ENCODE measurements at places on chromosomes 7 and 10.
A peak's percentile ranks its signal among the peaks of the same experiment; 100 is the strongest.

GRCh38 chr7:32542595-32542994 lies 47.3 kb downstream of the AVL9 start:
- DNase-seq, result no peak

- DNase-seq, result no peak
Measured at GRCh38 chr10:121974019-121974534, 940 bp downstream of the NSMCE4A start.

GRCh38 chr7:146736446-146737190 lies 620.0 kb downstream of the CNTNAP2 start:
- DNase-seq, result peak; percentile 1

DNA sequence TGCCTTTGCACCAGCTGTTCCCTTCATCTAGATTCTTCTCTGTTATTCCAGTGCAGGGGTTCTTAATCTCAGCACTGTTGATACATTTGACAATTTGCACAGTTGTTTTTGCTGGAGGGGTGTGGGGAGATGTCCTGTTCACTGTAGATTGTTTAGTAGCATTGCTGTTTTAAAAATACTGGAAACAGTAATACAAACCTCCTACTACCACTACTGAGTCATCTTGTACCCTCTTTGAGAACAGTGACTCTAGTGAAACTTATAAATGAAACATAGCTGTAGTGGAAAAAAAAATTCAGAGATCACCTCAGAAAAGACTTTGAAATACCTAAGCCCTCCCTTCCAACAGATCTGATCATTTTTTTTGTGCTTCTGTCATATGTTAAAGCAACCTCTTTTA lies 154.8 kb upstream of the TMEM196 start:
- no peak for DNase-seq

DNA sequence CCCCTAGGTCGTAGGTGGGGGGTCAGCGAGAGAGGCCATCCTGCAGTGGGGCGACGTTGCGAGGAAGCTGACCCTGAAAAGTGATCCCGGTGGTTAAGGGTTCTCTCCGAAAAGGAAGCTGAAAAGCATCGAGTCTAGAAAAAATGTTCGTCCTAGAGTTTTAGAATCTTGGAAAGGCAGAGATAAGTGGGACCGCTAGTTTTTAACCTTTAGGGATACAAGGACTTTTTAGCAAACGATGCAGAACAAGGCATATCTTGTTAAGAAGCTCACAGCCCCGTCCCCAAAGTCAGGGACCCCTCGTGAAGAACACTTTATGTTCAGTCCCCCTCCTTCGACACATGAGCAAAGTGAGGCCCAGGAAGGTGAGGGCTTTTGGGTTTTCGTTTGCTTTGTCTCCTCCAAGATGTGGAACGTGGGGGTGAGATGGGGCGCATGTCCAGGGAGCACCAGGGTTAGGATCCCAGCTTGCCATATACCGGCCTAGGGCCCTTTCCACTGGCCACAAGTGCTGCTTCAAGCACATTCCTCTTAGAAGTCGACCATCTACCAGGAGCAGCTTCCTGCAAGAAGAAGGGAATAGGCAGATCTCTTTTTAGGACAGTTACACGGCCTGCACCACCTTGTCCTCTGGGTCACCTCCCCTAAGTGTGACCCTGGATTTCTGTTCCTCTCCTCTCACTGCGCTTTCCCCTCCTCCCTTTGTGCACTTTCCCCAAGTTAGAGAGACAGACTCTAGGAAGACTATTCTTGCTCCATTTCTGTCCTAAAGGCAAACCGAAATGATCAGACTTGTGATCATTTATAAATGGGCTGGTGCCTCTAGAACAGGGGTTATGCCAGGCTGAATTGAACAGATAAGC lies 969 bp downstream of the SLC35G1 start:
- peak; percentile 34 for DNase-seq

- DNase-seq, result peak; percentile 76
Measured at GRCh38 chr7:139075031-139075652, 34.4 kb downstream of the ZC3HAV1 start.

DNA sequence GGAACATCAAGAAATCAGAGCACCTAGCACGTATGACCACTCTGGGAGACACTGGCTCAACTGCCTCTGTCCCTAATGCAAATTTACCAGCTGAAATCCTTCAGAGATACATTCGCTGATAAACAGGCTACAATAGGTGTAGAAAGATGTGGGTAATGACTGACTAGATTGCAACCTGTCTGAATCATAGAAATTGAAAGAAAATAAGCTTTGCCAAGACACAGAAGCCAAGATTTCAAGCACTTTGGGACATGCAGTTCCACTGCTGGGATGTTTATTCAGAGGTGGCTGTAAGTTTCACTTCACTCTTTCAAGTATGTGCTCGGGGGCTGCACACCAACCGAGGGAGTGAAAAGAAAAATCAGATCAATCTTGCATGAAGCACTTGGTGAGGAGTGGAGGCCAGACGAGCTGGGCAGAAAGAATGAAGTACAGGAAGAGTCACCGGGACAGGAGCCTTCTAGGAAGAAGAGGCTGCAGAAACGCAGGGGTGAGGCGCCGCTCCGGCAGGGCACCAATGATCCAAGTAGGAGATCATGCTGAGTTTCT lies 276.7 kb downstream of the PARD3 start:
- DNase-seq, result no peak

DNA sequence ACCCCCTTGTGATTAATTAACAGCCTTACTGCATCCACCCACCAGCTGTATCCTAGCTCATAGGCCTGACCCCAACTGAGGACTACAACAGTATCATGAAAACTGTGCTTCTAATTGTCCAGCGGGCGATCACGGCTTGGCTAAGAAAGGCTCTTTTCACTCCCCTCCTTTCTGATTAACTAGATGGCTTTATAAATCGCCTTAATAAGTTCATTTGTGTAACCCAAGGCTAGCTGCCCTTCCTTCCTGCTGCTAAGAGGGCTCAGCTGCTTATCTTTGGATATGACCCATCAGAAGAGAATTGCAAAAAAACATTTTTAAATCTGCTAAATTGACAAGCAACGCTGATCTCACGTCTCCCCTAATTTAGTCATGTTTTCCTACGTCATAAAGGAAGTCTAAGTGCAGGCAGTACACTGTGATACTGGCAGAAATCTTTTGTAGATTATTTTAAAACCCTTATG lies 163.0 kb upstream of the LAMB4 start:
- DNase-seq, result no peak

DNA sequence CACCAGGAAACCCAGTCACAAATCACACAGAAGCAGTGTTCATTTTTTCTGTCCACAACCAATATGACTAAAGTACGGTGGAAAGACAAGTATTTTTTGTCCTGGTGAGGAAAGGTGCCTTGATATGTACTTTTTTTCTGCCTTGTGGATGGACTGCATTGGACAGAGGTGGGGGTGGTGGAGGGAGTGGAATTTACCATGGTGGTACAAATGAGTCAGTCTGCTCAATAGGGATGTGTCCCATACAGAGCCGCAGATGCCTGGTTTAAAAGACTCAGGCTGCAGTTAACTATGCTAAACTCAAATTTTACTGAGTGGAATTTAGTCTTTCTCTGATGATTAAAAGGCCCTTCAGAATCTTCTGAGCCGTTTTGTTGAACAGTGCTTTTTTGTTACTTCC lies 674.5 kb upstream of the GALNT17 start:
- no peak for DNase-seq

DNA sequence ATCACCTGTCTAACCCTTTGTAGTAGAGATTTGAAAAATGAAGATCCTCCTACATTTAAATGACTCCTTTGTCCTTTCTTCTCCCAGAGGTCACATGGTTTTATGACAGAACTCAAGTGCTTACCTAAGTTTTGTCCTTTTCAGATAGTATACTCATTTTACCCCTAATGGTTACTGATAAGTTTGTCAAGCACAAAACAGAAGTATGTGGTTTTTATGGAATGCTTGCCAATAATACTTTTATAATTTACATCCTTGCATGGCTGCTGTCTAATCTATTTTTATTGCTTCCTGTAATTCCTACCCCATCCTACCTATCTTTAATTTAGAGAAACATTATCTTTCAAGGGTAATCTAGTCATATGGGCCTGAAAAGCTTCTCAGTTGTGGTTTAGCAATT lies 37.5 kb downstream of the HELLS start:
- peak; percentile 50 for DNase-seq

GRCh38 chr10:70053218-70053840 lies 683 bp downstream of the MACROH2A2 start:
- DNase-seq, result no peak

- DNase-seq, result no peak
Measured at GRCh38 chr7:49513911-49514310, 259.5 kb upstream of the VWC2 start.

DNA sequence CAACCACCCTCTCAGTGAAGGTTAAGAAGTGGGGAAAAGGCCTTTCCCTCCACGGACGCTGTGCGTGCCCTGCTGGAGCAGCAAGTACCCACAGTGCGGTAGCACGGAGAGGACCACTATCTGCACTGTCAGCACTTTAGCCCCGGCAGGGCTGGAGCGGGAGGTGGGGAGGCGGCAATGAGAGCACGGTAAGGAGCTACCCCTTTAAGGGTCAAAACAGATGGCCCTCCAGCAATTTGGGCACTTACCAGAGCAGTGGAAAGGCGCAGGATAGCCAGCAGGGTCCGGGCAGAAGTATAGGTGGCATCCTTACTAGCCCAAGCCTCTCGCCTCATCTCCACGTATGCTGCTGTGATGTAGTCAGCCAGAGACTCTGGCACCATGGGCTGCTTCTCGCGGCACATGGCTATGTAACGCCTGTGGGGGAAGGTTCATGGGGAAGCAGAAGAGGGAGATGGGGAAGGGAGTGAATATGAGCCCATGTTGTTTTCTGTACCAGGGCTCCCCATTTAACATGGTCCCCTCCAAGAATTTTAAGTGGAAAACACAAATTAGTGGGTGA lies 5.2 kb downstream of the COPS6 start:
- no peak for DNase-seq

DNA sequence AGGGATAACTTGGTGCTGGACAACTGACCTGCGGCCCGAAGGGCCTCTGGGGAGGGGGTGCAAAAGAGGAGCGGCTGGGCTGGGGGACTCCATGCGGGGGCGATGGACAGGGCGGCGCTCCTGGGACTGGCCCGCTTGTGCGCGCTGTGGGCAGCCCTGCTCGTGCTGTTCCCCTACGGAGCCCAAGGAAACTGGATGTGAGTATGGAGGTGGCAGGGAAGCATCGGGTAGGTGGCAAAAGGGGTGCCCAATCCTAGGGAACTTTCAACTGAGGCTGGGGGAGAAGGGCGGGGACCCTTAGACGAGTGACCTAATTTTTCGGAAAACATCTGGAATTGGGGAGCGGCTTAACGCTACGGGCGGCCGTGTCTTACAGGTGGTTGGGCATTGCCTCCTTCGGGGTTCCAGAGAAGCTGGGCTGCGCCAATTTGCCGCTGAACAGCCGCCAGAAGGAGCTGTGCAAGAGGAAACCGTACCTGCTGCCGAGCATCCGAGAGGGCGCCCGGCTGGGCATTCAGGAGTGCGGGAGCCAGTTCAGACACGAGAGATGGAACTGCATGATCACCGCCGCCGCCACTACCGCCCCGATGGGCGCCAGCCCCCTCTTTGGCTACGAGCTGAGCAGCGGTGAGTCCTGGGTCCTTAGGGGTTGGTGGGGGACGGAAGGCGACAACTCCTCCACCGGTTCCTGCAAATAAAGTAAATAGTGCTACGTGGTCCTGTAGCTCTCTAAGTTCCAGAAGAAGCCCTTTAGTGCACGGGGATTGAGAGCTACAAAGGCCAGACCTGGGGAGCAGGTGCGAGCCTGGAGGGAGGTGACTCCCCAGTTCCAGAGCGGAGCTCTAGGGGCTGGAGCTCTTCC lies 622 bp downstream of the WNT16 start:
- no peak for DNase-seq

GRCh38 chr10:60937784-60938654 lies 6.0 kb downstream of the RHOBTB1 start:
- DNase-seq, result peak; percentile 44

DNA sequence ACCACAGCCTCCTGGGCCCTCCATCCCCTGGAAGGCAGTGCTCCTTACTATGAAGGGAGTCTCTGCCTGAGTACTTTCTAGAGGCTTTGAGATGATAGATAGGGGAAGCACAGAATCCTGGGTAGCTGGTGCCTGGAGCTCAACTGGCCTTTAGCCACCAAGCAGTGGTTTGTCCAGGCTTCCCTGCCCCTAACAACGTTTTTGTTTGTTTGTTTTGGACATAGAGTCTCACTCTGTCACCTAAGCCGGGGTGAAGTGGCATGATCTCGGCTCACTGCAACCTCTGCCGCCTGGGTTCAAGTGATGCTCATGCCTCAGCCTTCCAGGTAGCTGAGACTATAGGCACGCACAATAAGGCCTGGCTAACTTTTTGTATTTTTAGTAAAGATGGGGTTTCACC lies 289.4 kb downstream of the PLXNA4 start:
- DNase-seq, result no peak

DNA sequence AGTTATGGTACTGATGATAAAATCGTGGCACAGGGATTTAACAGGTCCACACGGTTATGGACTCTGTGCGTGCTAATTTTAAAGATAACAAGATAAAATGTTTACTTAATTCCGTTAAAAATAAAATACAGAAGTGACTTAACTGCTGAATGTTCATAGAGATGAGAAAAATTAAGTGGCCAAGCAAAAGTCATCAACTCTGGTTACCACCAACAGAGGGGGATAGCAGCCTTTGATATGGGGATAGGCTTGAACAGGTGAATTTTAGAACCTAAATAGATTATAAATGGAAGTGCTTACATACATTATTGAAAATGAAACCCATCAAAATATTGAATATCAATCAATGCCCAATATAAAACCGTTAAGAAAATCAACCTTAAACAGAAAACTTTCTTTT lies 245.0 kb downstream of the WDR37 start:
- DNase-seq, result no peak

DNA sequence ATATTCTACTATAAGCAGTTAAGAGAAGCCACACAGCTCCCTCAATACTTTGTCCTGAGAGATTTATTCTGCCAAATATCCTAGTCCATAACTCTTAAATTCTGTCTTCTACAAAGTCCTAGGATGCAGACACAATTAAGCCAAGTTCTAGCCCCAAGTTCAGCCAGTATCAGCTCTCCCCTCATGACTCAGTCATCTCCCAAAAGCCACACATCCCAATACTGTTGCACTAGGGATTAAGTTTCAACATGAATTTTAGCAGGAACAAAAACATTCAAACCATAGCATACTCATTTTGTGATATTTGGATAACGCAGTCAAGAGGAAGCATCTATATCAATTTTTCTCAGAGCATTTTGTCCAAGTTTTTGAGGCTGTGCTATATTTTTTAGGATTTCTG lies 277.4 kb downstream of the FZD1 start:
- DNase-seq, result no peak

DNA sequence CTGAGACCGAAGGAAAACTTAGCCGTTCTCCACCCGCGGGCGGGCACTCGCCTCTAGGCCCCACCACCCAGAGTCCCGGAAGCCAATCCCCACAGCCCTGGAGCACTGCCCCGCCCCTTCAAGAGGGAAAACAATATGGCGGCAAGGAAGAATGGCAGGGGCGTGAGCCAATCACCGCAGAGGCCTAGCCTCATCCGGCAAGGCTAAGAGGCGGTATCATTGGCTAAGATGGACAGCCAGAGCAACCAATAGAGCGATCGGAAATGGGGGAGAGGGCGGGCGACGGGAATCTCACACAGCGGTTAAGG lies 529 bp downstream of the ACTR1A start:
- DNase-seq, result peak; percentile 99
